ENCODE measurements at places on chromosomes 7 and 10. TPM values are rescaled to one million over a fixed set of nuclear protein-coding genes. Genes with fewer than 3 reads are reported as not detected.

NRAP gene
- 3.0 TPM for total RNA-seq

SKIDA1 gene
- 1.3 TPM for total RNA-seq

UPP1 gene
- total RNA-seq = 106 TPM

CLRN3 gene
- total RNA-seq = not detected

FOXP2 gene
- total RNA-seq = not detected

THAP5 gene
- 43.7 TPM for total RNA-seq

SYT15 gene
- 0.17 TPM for total RNA-seq

SYCE1 gene
- not detected for total RNA-seq

CREB5 gene
- total RNA-seq = 20.3 TPM

CALML3 gene
- not detected for total RNA-seq

MMP21 gene
- not detected for total RNA-seq

A1CF gene
- not detected for total RNA-seq

FKBP6 gene
- total RNA-seq = not detected

CRTAC1 gene
- not detected for total RNA-seq

DOCK4 gene
- total RNA-seq = 38.0 TPM

ARHGEF5 gene
- 1.0 TPM for total RNA-seq

CROT gene
- 10.9 TPM for total RNA-seq

RSBN1L gene
- total RNA-seq = 10.0 TPM

FBXL13 gene
- 38.7 TPM for total RNA-seq

PSD gene
- 0.32 TPM for total RNA-seq

ZNF655 gene
- total RNA-seq = 68.4 TPM

IFIT2 gene
- 1.2 TPM for total RNA-seq

NME8 gene
- total RNA-seq = not detected

MALRD1 gene
- total RNA-seq = not detected

TUBAL3 gene
- total RNA-seq = 1.6 TPM

IPMK gene
- 10.7 TPM for total RNA-seq

FFAR4 gene
- not detected for total RNA-seq

BAG3 gene
- total RNA-seq = 16.6 TPM

HMX2 gene
- total RNA-seq = 1.1 TPM

NXPH1 gene
- 1.1 TPM for total RNA-seq

SORBS1 gene
- 0.43 TPM for total RNA-seq

STK31 gene
- total RNA-seq = 3.1 TPM

FGFBP3 gene
- 1.6 TPM for total RNA-seq

FAM25C gene
- not detected for total RNA-seq

SFTPA1 gene
- not detected for total RNA-seq

NPY4R2 gene
- not detected for total RNA-seq

EPO gene
- total RNA-seq = not detected

KLHL7 gene
- 50.9 TPM for total RNA-seq

VAX1 gene
- 0.25 TPM for total RNA-seq

UTF1 gene
- total RNA-seq = not detected

GJD4 gene
- not detected for total RNA-seq

ADCY1 gene
- total RNA-seq = 2.3 TPM

ZNF727 gene
- not detected for total RNA-seq

MBLAC1 gene
- 0.89 TPM for total RNA-seq

LIPK gene
- not detected for total RNA-seq

ERLIN1 gene
- 45.7 TPM for total RNA-seq

C10orf90 gene
- 0.99 TPM for total RNA-seq

ATOH7 gene
- not detected for total RNA-seq

C10orf67 gene
- 0.09 TPM for total RNA-seq

STRA8 gene
- total RNA-seq = not detected
